ENCODE measurements at places on chromosomes 5 and 9. TPM values are rescaled to one million over a fixed set of nuclear protein-coding genes. Genes with fewer than 3 reads are reported as not detected.

DNA sequence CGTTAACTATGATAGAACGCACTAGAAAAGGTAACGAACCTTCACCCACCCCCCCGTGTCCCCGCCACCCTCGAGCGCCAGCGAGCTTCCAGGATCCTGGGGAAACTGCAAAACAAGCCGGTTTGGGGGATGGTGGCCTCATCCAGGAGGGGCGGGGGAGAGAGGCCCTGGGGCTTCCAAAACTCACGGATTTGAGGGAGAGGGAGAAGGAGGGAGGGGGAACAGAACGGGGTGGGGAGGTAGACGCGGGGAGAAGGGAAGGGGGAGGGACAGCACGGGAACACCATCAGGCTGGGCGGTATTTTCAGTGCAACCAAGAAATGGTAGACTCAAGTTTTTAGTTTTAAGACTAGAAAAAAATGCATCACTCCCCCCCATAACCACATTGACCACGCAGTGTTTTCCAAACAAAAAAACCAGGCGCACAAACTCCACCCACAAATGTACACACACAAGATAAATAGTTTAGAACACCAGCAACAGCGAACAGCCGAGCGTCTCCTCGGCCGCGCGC, 1.4 kb downstream of the NRARP start:
- DNase-seq = no peak

DNA sequence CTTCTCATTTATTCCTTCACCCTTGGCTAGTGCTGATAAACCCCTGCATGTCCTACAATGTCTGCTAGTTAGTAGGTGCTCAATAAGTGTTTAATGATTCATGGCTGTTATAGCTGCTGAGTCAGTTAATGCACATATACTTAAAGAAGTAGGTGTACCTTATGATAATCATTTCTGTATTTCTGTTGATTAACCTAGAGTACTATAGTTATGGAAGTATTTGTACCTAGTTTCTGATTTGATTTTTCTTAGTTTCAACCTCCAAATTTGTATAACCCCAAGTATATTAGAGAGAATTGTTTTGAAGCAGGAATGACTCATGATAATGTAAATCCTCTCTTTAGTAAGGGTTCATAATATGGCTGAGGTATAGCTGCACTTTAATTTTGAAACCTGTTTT, 8.9 kb downstream of the SMAD5 start:
- no peak for DNase-seq

OR2K2 gene
- total RNA-seq = not detected

GRCh38 chr5:123094919-123095797, 6.1 kb downstream of the PRDM6 start:
- DNase-seq = no peak

GRCh38 chr5:122668552-122668951, 106.3 kb upstream of the SNX2 start:
- DNase-seq = no peak

Data from activated CD4-positive, alpha-beta T cell treated with anti-CD3 and anti-CD28 coated beads for 36 hours (primary cell).